Naive thymus-derived CD8-positive, alpha-beta T cell (primary cell): ENCODE measurements at places on chromosomes 1 and 21.

DNA sequence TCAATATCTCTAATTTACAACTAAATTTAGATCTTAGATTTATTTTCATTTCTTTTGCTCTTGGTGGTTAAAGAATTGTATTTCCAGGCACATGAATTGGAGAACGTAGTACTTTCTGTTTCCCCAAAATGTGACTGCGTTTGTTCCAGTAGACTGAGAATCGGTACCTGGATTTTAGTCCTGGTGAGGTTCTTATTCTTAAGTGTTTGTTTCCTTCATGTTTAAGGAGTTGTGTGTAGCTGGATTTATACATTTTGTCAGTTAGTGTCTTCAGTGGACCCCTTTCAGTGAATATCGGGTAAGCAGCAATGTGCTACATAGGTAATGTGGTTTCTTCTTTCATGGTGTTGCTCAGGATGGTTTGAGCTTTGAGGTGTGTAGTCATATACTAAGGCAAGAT is 6.8 kb downstream of the MIER1 start:
- no peaks in the 10 kb centered on the region for H3K36me3 ChIP-seq
- H3K27me3 ChIP-seq, result no peaks in the 10 kb centered on the region
- H3K4me1 ChIP-seq, result peaks cover 71% of the 10 kb centered on the region
- H3K27ac ChIP-seq, result peak overlapping the region; percentile 94

DNA sequence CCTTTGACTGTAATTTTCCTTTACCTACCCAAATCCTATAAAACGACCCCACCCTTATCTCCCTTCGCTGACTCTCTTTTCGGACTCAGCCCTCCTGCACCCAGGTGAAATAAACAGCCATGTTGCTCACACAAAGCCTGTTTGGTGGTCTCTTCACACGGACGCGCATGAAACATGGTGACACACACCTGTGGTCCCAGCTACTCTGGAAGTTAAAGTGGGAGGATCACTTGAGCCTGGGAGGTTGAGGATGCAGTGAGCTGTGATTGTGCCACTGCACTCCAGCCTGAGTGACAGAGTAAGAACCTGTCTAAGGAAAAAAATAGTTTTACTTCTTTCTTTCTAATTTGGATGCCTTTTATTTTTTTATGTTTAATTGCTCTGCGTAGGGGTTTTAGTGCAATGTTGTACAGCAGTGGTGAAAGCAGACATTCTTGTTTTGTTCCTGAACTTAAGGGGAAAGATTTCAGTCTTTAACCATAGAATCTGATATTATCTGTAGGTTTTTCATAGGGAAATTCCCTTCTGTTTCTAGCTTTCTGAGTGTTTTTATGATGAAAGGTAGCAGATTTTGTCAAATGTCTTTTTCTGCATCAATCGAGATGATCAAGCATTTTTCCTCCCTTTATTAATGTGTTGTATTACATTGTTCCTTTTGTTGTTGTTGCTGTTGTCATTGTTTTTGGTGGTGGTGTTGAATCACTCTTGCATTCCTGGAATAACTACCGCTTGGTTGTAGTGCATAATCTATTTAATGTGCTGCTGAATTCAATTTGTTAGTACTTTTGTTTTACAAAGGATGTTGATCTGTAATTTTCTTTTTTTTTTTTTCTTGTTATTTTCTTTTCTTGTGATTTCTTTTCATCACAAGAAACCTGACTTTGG is 497.4 kb downstream of the DISC1 start:
- H3K27ac ChIP-seq, result no peak overlapping the region
- DNase-seq, result no peak
- no peaks in the 10 kb centered on the region for H3K36me3 ChIP-seq
- no peaks in the 10 kb centered on the region for H3K4me1 ChIP-seq

DNA sequence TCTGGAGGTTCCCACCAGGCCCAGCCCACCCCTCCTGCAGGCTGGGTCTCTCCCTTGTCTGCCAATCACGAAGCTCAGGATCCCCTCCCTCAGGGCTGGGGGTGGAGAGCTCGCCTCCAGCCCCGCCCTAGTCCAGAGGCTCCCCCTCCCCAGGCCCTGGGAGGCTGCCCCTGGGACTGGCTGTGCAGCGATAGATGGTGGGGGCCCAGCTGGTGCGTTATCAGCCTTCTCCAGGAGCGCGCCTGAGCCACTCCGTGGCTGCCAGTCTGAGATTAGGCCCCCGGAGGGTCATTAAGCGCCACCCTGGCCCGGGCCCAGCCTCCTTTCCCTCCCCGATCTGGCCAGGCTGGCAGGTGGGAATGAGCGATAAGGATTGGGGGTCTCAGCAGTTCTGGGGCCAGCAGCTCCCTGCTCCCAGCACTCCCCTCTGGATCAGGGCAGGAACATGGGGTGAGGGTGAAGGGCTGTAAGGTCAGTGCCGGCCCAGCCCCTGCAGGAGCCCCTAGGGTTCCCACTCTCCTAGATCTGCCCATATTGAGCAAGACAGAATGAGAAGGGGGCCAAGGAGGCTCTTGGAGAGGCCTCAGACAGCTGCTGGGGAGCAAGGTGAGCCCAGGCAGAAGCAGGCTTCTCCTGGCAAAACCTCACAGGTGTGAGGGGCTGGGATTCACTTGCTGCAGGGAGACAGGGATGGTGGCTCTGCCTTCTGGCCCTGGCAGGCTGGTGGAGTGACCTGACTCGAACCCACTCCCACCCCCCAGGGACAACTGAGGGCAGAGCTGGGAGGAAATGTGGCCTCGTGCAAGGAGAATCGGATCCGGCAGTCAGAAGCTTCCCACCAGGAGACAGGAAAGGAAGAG is 8.5 kb downstream of the PDZK1IP1 start:
- no peaks in the 10 kb centered on the region for H3K36me3 ChIP-seq
- H3K4me1 ChIP-seq, result peaks cover 11% of the 10 kb centered on the region
- H3K27me3 ChIP-seq, result peaks cover 62% of the 10 kb centered on the region
- no peak for DNase-seq
- H3K4me3 ChIP-seq, result no peak overlapping the region

GRCh38 chr1:230415405-230416132 is 10.6 kb downstream of the PGBD5 start:
- no peak overlapping the region for H3K4me3 ChIP-seq
- H3K4me1 ChIP-seq, result no peaks in the 10 kb centered on the region
- H3K27me3 ChIP-seq, result peaks cover 86% of the 10 kb centered on the region
- H3K36me3 ChIP-seq, result no peaks in the 10 kb centered on the region

DNA sequence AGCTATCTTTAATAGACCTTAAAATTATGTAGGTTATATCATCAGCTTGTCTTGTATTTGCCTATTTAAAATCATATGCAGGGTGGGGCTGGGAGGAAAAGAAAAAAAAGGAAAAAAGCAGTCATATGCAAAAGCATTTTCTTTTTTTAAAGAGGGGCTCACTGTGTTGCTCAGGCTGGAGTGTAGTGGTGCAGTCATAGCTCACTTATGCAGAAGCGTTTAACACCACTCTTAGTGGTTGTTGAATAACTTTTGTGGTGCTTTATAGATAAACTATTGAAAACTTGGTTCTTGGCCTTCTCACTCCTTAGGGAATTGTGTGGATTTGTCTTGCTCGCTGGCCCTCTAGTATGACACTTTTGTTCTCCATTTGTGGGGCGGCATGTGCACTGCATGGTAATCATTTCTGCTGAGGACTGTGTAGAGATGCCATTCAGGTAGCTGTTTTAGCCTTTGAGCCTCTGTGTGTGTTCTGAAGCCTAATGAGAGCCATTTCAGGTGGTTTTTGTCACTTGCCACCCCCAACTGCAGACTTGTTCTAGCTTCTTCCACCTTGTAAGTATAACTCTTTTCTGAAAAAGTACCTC is 77.8 kb downstream of the KIF1B start:
- no peak overlapping the region for H3K4me3 ChIP-seq
- DNase-seq, result no peak
- no peak overlapping the region for H3K27ac ChIP-seq
- peaks cover 17% of the 10 kb centered on the region for H3K36me3 ChIP-seq
- no peaks in the 10 kb centered on the region for H3K4me1 ChIP-seq
- H3K27me3 ChIP-seq, result no peaks in the 10 kb centered on the region

DNA sequence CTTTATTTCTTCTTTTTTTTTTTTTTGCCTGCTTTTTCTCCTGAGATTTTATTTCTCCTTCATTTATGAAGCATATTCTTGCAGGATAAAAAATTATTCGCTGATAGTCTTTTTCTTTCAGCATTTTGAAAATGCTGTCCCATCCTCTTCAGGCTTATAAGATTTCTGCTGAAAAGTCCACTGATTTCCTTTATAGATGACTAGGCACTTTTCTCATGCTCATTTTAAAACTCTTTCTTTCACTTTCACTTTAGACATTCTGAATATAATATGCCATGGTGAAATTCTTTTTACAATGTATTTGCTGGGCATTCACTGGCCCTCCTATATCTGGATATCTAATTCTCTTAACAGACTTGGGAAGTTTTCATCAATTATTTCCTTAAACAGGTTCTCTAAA is 25.5 kb upstream of the GTF2B start:
- H3K4me1 ChIP-seq, result peaks cover 2% of the 10 kb centered on the region
- no peak overlapping the region for H3K27ac ChIP-seq
- peaks cover 58% of the 10 kb centered on the region for H3K36me3 ChIP-seq
- no peaks in the 10 kb centered on the region for H3K27me3 ChIP-seq
- H3K4me3 ChIP-seq, result no peak overlapping the region
- DNase-seq, result no peak

DNA sequence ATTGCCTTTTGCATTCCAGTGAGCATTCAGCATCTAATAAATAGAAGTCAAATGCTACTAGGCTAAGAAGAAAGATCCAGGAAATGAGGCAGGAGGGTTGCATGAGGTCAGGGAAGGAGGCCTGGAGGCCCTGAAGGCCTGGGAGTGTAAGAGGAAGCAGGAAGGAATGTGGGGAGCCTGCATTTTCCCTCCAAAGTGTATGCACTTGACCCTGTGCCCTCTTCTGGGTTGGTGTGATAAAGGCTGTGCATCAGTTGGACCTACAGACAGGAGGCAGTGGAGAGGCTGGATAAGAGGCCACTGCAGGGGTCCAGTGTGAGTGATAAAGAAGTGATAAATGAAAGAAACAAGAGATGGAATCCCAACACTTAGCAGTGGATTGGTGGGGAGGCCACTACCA is 20.4 kb downstream of the KIAA1614 start:
- no peaks in the 10 kb centered on the region for H3K36me3 ChIP-seq
- no peak overlapping the region for H3K4me3 ChIP-seq
- no peaks in the 10 kb centered on the region for H3K27me3 ChIP-seq
- peaks cover 5% of the 10 kb centered on the region for H3K4me1 ChIP-seq
- no peak for DNase-seq
- H3K27ac ChIP-seq, result no peak overlapping the region
